Stimulated activated CD4-positive, alpha-beta T cell treated with anti-CD3 and anti-CD28 coated beads, TNF-alpha, amount 100 ng/mL, for 1 hour (primary cell): ENCODE measurements at places on chromosomes 4 and X.

- no peak for DNase-seq
Observed at GRCh38 chr4:107777890-107778289, 46.8 kb upstream of the SGMS2 start.

- no peak for DNase-seq
Observed at GRCh38 chrX:47097018-47097417, 18.8 kb downstream of the RGN start.

DNA sequence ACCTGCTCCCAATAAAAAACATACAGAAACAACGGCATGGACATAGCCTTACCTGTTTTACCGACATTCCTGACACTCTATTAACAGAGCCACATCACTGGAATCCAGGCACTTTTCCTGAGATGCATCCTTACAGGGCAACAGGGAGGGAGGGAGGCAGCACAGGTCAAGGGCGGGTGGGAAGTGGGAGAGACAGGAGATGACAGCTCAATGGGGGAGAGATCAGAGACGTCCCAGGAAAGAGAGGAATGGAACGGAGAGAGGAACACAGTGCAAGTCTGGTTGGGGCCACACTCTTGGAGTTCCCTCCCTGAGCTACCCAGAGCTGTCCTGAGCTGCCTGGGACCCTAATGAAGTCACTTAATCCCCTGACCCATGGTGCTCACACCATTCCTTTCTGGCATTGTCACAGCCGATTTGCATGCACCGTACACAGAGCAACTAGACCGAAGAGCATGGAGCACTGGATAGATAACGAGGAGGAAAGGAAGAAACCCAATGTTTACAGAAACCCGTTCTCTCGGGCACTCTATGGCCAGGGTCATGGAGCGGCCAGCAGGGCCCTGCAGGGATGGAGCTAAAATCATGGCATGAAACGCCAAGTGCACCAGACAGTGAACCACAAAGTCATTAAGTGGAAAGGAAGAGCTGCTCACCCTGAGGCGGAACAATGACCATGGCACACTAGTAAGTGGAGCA, 93.1 kb downstream of the NSUN7 start:
- no peak for DNase-seq

- DNase-seq, result no peak
Observed at GRCh38 chr4:183571350-183571941, 66.6 kb downstream of the ING2 start.

DNA sequence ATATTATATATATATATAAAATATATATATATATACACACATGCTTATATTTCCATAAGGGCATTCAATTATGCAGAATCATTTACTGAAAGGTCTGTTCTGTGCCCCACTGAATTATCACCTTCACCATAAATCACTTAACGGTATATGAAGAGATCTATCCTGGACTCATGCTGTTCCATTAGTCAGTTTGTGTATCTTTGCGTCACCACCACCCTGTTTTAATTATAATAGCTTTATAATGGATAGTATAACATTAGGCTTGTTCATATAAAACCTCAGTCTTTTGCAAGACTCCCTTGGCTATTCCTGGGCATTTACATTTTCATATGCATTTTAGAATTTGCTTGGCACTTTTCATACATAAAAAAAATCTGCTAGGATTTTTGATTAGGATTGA, 19.1 kb downstream of the WDR17 start:
- DNase-seq, result no peak

DNA sequence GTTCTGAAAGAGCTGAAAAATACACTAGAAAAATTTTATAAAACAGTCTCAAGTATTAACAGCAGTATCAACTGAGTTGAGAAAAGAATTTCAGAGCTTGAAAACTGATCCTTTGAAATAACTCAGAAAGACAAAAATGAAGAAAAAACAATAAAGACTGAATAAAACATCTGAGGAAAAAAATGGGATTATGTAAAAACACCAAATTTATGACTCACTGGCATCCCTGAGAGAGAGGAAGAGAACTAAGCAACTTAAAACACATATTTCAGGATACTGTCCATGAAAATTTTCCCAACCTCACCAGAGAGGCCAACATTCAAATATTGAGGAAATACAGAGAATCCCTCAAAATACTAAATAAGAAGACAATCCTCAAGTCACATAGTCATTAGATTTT, 22.9 kb downstream of the PABPC4L start:
- no peak for DNase-seq

DNA sequence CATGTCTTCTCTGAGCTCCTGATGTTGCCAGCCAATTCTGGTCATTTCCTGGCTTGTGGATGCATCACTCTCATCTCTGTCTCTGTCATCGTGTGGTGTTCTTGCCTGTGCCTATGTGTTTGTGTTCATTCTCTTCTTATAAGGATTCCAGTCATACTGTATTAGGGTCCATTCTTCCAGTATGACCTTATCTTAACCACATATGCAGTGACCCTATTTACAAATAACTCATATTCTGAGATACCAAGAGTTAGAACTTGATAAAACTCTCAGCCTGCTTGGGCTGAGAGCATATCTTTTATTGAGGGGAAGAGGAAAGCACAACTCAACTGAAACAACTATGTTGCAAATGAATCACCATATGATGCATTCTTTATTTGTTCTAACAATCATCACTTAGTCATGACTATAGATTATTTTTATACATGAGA, 189.0 kb upstream of the ANXA10 start:
- DNase-seq, result no peak
